Muscle of arm (tissue), 14 donors: ENCODE measurements at places on chromosomes 6 and 20. TPM values are rescaled to one million over a fixed set of nuclear protein-coding genes. Genes with fewer than 3 reads are reported as not detected.

DNA sequence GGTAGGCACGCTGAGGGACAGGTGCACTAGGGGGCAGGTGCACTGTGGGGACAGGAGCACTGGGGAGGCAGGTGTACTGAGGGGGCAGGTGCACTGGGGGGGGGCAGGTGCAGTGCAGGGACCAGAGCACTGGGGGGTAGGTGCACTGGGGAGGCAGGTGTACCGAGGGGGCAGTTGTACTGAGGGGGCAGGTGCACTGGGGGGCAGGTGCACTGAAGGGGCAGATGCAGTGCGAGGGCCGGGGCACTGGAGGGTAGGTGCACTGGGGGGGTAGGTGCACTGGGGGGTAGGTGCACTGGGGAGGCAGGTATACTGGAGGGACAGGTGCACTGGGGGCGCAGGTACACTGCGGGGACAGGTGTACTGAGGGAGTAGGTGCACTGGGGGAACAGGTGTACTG, 39.5 kb downstream of the DAAM2 start:
- no peak for DNase-seq

GRCh38 chr6:34535199-34535598, 20.9 kb downstream of the SPDEF start:
- DNase-seq: no peak

DNA sequence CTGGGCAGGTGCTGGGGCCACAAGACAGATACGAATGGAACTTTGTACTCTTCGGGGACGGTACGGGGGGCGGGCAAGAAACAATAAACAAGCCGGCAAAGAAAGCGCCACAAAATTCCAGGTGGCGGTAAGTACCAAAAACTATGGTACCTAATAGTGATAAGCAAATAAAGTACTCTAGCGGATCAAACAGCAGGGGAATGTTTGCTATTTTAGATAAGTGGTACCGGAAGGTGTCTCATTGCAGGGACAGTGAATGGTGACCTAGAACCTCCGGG, 15.1 kb upstream of the RIPK1 start:
- no peak for DNase-seq

PNRC1 gene
- 120 TPM for polyA plus RNA-seq

GOPC gene
- polyA plus RNA-seq: 52.3 TPM

- no peak for DNase-seq
Observed at GRCh38 chr20:15556869-15557268, 1016.4 kb downstream of the KIF16B start.

GRCh38 chr6:67736816-67737215, 898.3 kb upstream of the ADGRB3 start:
- DNase-seq: no peak

- DNase-seq: no peak
Observed at GRCh38 chr6:93282521-93283031, 136.8 kb downstream of the EPHA7 start.

DNA sequence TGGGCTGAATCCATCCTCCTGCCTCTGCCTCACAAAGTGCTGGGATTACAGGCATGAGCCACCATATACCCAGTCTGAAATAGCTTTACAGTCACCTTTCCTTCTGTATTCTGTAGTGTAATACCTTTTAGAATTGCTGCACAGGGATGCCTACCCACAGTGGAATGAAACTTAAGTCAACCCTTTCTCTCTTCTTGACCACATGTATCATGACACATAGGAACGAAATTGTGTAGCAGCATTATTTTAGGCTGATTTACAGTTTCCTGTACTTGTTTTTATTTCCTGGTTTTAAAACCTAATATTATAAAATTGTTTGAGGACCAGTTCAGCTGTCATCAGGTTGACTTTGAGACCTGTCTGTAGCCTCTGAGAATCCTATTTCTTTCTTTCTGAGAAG, 297.8 kb downstream of the ZFAND3 start:
- no peak for DNase-seq

CITED2 gene
- 151 TPM for polyA plus RNA-seq

- peak; percentile 70 for DNase-seq
Observed at GRCh38 chr6:75526502-75527127, 33.0 kb upstream of the FILIP1 start.

GPR6 gene
- polyA plus RNA-seq: not detected

DNA sequence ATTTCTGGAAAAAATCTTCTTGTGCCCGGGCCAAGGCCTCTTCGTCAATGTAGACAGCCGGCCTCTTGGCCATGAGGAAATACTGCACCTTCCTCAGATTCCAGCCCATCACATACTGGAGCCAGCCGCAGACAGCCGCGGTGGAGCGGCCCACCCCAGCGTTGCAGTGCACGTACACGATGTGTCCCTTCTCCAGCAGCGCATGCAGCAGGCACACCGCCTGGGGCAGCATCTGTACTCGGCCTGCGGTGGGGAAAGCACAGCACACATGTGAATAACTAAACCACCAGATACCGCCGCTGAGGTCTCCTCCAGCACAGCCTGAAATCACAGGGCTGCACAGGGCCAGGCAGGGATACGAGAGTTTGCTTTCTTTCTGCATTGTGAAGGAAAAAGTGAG, 107.9 kb downstream of the EPM2A start:
- DNase-seq: no peak

DNA sequence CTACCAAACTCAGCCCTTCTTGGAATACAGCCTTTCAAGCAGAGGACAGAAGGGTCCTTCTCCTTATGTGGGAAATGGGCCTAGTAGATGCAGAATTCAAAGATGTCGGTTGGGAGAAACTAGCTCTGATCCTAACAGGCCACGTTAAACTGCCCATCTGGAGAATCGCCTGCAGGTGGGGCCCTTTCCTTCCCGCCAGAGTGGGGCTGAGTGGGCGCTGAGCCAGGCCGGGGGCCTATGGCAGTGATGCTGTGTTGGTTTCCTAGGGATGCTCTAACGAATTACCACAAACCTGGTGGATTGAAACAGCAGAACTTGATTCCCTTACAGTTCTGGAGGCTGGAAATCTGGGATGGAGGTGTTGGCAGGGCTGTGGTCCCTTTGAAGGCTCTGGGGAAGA, 9.1 kb downstream of the MAPK13 start:
- DNase-seq: no peak

SAMD5 gene
- 2.6 TPM for polyA plus RNA-seq

DNA sequence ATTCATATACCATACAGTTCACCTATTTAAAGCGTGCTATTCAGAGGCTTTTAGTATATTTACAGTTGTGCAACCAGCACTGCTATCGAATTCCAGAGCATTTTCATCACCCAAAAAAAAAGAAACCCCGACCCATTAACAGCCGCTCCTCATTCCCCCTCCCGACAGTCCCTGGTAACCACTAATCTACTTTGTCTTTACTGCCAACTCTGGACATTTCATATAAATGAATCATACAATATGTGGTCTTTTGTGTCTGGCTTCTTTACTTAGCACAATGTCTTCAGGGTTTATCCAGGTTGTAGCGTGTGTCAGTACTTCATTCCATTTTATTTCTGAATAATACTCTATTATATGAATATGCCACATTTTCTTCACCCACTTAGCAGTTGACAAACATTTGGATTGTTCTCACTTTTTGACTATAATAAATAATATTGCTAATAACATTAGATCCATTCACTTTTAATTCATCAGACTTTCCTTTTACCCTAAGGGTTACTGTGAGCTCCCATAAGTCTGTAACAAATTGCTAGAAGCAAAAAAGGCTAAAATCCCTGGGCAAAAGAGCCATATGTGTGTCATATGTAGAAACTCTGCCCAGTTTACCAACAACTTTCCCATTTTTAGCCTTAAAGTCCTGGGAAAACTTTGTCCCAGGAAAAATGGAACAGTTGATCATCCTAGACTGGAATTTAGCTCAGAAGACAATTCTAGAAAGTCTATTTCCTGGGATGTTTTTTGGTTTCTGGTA, 23.2 kb upstream of the ROS1 start:
- no peak for DNase-seq

GRCh38 chr20:33983371-33983770, 10.3 kb upstream of the RALY start:
- DNase-seq: no peak

GRCh38 chr20:15851576-15852215, 721.6 kb downstream of the KIF16B start:
- no peak for DNase-seq

DNA sequence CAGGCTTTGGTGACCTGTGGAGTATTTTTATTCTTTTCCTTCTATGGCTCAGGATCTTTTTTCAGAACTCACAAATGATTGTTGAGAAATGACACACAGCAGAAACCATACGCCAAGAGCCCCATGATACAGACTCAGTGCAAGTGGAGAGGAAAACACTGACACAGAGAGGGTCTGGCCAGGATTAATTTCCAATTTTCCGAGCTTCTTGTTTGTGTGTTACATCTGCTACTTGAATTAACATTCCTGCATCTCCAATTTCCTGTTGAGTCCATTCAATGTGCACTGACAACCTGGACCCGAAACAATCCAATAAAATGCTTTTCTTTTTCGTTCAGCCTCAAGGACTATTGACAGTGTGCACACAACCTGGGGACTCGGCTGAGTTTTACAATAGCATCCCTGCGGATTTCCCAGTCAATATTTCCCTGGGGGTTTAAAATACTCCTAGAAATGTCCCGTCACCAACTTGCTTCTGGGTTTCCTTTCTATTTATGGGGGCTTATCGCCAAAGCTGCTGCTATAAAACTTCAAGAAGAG, 4.9 kb upstream of the MLN start:
- DNase-seq: peak; percentile 48

GRCh38 chr20:32165836-32166545, 41.6 kb downstream of the PLAGL2 start:
- no peak for DNase-seq

- no peak for DNase-seq
Observed at GRCh38 chr20:63847237-63848002, 13.9 kb upstream of the ABHD16B start.

MYLK2 gene
- polyA plus RNA-seq: 45.6 TPM

DNA sequence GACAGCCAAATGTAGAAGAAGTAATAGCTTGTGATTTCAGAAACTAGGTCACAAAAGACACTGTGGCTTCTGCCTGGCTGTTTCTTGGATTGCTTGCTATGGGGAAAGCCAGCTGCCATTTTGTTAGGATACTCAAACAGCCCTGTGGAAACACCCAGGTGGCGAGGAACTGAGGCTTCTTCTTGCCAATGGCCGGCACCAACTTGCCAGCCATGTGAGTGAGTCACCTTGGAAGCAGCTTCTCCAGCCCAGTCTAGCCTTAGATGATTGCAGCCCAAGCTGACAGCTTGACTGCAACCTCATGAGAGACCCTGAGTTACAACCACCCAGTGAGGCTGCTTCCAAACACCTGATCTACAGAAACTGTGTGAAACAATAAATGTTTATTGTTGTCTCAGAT, 11.9 kb upstream of the KIAA1755 start:
- no peak for DNase-seq

DNA sequence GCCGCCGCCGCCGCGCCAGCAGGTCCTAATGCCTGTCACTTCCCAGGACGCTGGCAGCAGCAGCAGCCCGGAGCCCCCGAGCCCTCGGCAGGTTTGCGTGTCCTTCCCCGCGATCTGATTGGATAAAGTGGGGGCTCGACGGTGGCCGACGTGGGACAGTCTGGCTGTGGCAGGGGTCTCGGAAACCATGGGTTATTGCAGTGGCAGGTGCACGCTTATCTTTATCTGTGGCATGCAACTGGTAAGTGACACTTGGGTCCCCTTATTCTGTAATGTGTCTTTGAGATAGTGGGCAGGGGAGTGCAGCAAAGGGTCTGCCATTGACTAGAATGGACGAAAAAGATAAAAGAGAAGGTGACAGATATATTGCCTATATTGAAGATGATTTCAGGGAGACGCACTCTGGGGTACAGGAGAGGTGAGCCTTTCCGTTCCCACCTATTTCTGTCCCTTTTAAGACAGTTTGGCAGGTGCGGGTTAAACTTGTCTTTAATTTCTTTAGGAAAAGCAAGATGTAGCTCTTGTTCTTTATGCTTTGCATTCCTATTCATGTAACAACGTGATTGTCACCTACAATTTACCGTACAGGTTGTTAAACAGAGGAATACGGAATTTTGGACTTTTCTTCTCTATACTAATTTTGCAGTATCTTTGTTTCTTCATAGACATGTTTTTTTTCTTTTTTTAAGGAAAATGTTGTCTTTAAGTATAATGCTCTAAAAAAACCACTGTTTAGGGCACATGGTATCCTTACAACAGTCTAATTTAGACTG, 535 bp downstream of the NKAIN2 start:
- DNase-seq: no peak

JAG1 gene
- 46.0 TPM for polyA plus RNA-seq

DNA sequence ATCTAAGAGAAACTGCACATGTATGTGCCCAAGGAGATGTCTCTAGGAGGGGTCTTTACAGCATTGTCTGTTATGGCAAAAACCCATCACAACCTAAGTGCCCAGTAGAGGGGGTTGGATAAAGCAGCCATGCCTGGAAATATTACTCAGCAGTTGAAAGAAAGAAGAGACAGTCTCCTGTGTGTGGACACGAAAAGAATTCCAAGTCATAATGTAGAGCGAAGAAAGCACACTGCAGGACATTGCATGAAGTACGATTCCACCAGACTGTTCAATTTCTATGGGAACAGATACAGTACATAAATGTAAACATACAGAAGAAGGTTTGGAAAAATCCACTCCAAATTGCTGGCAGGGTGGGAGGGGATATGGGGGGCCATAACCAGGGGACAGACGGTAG, 7.3 kb upstream of the TGM2 start:
- DNase-seq: no peak

- DNase-seq: no peak
Observed at GRCh38 chr20:36866681-36867495, 9.1 kb upstream of the TLDC2 start.

SEL1L2 gene
- polyA plus RNA-seq: not detected

DNA sequence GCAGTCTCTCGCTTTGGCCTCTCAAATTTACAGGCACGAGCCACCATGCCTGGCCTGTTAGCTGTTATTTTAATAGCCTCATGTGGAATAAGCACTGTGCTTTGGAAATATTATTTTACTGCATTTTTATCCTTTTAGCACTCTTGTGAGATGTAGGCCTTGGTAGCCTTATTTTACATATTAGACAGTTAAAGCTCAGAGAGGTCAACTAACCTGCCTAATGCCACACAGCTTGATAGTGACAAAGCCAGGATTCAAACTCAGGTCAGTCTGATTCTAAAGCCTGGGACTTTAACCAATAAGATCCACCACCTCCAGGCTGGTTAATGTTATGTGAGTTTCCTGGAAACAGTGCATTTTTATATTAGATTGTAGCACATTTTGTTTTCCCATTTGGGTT, 9.5 kb downstream of the TNFAIP3 start:
- no peak for DNase-seq

TFAP2A gene
- 0.68 TPM for polyA plus RNA-seq

TPBG gene
- 17.2 TPM for polyA plus RNA-seq

DNA sequence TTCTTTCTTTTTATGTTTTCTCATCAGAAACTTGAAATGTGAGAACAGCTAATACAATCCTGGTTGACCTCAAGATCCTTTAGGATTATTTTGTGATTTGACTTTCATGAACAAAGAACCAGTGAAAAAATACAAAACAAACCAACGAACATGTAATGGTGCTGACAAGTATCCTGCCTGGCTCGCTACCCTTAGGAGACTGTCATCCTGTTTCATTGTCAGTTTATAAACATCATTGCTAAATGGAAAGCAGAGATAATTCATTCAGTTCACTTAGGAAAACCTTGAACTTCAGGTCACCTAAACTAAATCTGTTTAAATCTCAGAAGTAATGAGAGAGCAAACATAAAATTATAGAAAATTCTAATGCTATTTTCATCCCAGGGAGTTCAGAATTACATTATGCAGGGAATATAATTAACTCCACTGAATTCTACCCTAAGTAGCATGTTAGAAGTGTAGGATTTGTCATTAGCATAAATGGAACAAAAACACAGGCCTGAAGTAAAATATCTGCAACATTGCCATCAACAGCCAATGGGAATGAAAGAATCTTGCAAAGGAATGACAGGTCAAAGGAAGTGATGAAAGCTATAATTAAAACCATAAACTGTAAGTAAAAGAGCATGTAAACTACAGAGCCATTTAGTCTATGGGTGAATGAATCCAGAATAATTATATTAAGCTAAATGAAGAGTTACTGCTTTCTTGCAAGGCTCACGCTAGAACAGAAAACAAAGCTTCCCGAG, 401.2 kb upstream of the MANEA start:
- no peak for DNase-seq
